ENCODE measurements at places on chromosomes 12 and 14. TPM values are rescaled to one million over a fixed set of nuclear protein-coding genes. Genes with fewer than 3 reads are reported as not detected.

- no peak overlapping the region for H3K27ac ChIP-seq
- H3K4me1 ChIP-seq, result peaks cover 6% of the 10 kb centered on the region
- H3K27me3 ChIP-seq, result no peaks in the 10 kb centered on the region
- no peak for DNase-seq
Observed at GRCh38 chr12:132277374-132277941, 51.9 kb downstream of the GALNT9 start.

DNA sequence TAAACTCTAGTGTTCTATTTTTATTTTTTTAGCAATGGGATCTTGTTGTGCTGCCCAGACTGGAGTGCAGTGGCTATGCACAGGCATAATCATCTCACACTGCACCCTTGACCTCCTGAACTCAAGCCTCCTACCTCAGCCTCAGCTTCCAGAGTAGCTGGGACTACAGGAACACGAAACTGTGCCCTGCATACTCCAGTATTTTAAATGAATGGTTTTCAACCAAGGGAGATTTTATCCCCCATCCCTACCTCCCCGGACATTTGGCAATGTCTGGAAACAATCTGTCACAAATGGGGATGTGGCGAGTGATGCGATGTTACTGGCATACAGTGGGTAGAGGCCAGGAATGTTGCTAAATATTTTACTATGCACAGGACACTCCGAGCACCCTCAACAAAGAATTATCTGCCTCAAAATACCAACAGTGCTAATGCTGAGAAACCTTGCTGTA, 2.1 kb downstream of the CBX5 start:
- DNase-seq, result no peak
- H3K36me3 ChIP-seq, result peaks cover 23% of the 10 kb centered on the region
- no peaks in the 10 kb centered on the region for H3K27me3 ChIP-seq
- no peaks in the 10 kb centered on the region for H3K4me1 ChIP-seq
- H3K27ac ChIP-seq, result no peak overlapping the region
- H3K4me3 ChIP-seq, result no peak overlapping the region

DNA sequence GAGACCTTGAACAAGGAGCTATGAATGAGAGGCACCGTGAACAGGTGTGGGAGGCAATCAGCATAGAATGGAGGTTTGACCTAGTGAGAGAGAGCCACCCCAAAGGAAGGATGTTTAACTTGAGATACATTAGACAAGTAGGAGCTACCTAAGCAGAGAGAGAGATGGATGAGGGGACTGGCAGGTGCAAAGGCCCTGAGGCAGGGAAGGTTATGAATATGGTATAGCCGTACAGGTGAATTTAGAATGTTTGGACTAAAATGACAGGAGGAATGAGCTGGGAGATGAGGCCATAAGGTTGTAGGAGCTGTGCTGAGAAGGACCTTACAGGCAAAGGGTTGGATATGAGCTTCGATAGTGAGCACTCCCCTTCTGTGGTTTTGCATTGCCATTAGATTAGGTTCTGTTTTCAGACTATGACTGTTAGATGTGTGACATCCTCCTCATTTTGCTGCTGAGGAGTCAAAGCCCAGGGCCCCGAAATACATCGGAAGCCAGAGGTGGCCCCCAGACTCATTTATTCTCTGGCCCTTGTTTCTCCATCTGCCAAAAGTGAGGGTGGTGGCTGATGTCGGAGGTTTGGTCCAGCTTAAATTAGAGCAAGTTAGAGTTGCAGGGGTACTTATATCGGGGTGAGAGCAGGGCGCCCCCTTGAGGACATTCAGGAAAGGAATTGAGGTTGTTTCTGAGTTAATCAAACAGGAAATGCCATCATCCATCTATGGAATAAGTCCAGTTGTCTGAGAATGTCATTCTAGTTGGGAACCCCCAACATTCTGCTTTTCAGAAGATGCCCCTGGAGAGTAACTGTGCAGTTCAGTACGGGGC, 29.4 kb downstream of the SLC24A4 start:
- no peaks in the 10 kb centered on the region for H3K4me1 ChIP-seq
- H3K27ac ChIP-seq, result no peak overlapping the region
- no peaks in the 10 kb centered on the region for H3K27me3 ChIP-seq
- H3K36me3 ChIP-seq, result no peaks in the 10 kb centered on the region
- no peak overlapping the region for H3K4me3 ChIP-seq

DNA sequence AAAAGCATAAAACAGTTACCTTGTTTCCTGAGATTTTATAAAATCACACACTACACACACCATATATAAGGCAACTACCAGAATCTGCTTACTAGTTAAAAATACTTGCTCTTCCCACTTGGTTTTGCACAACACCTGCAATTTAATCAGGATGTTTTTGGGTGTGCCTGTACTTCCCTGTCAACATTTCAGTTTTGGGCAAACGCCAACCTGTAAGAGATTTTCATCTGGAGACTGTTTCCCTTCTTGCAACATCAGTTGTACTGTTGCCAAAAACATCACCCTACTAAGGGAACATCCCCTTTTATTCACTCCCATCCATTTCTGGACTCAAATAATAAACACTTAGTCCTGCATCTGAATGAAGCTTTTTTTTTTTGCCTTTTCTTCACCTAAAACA, 172.3 kb downstream of the DUSP6 start:
- no peaks in the 10 kb centered on the region for H3K4me1 ChIP-seq
- no peak for DNase-seq
- H3K27me3 ChIP-seq, result no peaks in the 10 kb centered on the region
- no peaks in the 10 kb centered on the region for H3K36me3 ChIP-seq

DNA sequence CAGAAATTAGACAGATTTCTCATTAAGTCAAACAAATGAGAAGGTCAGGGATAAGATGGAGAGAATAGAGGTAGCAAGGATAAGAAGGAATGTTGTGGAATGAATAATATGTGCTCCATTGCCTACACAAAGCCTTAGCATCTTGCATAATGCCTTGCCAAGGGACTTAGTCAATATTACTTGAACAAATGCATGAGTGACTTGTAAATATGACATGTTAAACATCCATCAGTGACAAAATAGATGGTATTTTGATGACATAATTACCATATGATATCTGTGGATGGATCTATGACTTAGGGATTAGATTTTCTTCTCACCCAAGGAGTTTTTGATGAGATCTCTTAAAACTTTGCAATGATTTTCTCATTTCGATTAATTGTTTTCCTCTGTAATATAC, 194.1 kb upstream of the RASSF8 start:
- H3K4me3 ChIP-seq, result no peak overlapping the region
- no peaks in the 10 kb centered on the region for H3K36me3 ChIP-seq
- H3K27ac ChIP-seq, result no peak overlapping the region

DNA sequence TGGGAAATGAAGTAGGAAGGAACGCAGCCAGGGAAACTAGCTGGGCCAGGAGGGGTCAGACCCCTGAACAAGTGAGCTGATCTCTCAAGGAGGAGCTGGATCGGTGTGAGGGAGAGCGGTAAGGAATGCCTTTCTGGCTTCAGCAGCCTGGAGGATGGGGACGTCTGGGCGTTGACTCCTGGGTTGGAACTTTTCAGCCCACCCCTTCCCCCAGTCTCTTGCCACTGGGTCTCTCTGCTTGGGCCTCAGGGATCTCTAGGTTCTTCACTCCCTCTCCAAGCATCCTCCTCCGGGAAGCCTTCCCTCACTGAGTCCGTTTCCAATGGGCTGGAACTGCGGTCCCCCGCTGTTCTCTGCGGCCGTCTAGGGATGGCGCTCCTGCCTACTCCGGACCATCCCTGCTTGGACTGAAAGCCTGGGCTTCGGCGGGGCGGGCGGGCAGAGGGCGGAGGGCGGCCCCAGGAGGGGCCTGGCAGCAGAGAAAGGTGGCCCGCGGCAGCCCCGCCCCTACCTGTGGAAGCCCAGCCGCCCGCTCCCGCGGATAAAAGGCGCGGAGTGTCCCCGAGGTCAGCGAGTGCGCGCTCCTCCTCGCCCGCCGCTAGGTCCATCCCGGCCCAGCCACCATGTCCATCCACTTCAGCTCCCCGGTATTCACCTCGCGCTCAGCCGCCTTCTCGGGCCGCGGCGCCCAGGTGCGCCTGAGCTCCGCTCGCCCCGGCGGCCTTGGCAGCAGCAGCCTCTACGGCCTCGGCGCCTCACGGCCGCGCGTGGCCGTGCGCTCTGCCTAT, at the start of gene KRT7:
TSS of gene KRT7 (plus strand) at position 570 of the 788 bp plus-strand sequence. CDS start at position 624, 54 bp downstream.
- H3K4me3 ChIP-seq, result peak within 1 kb of the TSS; percentile 59
- peaks cover 8% of the 10 kb centered on the region for H3K27me3 ChIP-seq
- H3K27ac ChIP-seq, result no peak within 1 kb of the TSS

GRCh38 chr12:130460611-130461446, 123.1 kb downstream of the PIWIL1 start:
- no peak for DNase-seq
- no peak overlapping the region for H3K27ac ChIP-seq
- no peaks in the 10 kb centered on the region for H3K4me1 ChIP-seq

GRCh38 chr12:46430340-46430948, 57.9 kb upstream of the SLC38A2 start:
- no peaks in the 10 kb centered on the region for H3K27me3 ChIP-seq
- no peaks in the 10 kb centered on the region for H3K4me1 ChIP-seq
- peaks cover 28% of the 10 kb centered on the region for H3K36me3 ChIP-seq
- no peak overlapping the region for H3K4me3 ChIP-seq

- H3K4me1 ChIP-seq, result no peaks in the 10 kb centered on the region
- H3K4me3 ChIP-seq, result no peak overlapping the region
- no peak for DNase-seq
- no peaks in the 10 kb centered on the region for H3K27me3 ChIP-seq
Observed at GRCh38 chr12:5230156-5230555, 186.5 kb downstream of the KCNA5 start.

DNA sequence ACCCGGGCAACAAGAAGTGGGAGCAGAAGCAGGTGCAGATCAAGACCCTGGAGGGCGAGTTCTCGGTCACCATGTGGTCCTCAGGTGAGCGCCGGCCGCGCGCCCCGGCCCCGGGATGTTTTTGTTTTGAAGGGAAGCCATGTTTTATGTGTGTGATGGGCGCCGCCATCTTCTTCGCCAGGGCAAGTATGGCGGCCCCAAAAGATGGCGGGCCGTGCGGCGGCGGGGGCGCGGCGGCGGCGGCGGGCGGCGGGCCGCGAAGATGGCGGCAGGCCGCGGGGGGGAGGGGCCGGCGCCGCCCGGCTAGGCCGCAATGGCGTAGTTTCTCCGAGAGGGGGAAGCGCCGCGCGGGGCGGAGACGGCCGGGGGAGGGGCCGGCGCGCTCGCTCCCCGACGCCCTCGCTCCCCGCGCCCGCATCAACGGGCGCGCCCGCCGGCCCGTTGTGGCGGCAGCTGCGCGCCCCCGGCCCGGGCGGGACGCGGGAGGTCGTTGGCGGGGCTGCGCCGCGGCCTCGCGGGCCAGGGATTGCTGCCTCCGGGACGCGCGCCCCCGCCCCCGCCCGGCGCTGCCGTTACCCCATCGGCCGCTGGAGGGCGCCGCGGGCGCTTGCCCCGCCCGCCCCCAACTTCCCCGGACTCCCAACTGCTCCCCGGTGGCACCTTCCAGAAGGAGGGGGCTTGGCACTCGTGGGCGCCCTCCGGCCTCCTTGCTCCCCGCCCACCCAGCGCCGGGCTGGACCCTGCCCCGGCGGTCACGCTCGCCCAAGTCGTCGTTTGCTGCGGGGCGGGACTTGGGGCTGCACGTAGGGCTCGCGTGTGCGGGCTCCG, 1.1 kb downstream of the YY1 start:
- H3K36me3 ChIP-seq, result peaks cover 31% of the 10 kb centered on the region
- H3K4me1 ChIP-seq, result no peaks in the 10 kb centered on the region
- peak; percentile 76 for DNase-seq
- peak overlapping the region; percentile 91 for H3K4me3 ChIP-seq
- H3K27ac ChIP-seq, result no peak overlapping the region

GRCh38 chr14:30349520-30349919, 209.4 kb upstream of the G2E3 start:
- H3K4me3 ChIP-seq, result no peak overlapping the region
- no peaks in the 10 kb centered on the region for H3K36me3 ChIP-seq
- no peaks in the 10 kb centered on the region for H3K27me3 ChIP-seq
- no peaks in the 10 kb centered on the region for H3K4me1 ChIP-seq
- no peak overlapping the region for H3K27ac ChIP-seq

DNA sequence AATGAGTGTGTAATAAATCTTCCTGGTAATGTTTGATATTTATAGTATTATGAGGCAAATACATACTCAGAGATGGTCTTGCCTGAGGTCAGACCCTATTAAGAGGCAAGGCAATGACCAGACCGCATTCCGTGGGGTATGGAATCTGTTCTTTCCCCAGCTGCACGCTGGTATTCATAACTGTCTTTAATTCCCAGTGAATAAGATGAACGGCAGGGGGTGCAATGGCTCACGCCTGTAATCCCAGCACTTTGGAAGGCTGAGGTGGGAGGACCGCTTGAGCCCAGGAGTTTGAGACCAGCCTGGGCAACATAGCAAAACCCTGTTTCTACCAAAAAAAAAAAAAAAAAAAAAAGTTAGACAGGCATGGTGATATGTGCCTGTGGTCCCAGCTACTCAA, 44.6 kb downstream of the ERO1A start:
- H3K27me3 ChIP-seq, result no peaks in the 10 kb centered on the region
- no peak for DNase-seq
- H3K4me3 ChIP-seq, result no peak overlapping the region

GRCh38 chr12:63302269-63302940, 151.4 kb upstream of the AVPR1A start:
- H3K36me3 ChIP-seq, result no peaks in the 10 kb centered on the region
- no peaks in the 10 kb centered on the region for H3K4me1 ChIP-seq
- H3K27me3 ChIP-seq, result no peaks in the 10 kb centered on the region

The GPR137C gene
- 4.3 TPM for total RNA-seq

The NPFF gene
- total RNA-seq, result not detected

The ANG gene
- 3.2 TPM for total RNA-seq

The DTX1 gene
- total RNA-seq, result 3.0 TPM

The GRIN2B gene
- total RNA-seq, result 0.13 TPM

The CLEC6A gene
- total RNA-seq, result 0.17 TPM

The CLEC9A gene
- not detected for total RNA-seq

The MGST1 gene
- 235 TPM for total RNA-seq

Measured in H9 (cell line).